Skeletal muscle cell (primary cell): ENCODE measurements at places on chromosomes 7 and 10.

- DNase-seq: no peak
Measured at GRCh38 chr7:142739923-142740492, 9.3 kb upstream of the PRSS1 start.

GRCh38 chr7:66140924-66141323 lies 26.3 kb downstream of the CRCP start:
- no peak for DNase-seq

DNA sequence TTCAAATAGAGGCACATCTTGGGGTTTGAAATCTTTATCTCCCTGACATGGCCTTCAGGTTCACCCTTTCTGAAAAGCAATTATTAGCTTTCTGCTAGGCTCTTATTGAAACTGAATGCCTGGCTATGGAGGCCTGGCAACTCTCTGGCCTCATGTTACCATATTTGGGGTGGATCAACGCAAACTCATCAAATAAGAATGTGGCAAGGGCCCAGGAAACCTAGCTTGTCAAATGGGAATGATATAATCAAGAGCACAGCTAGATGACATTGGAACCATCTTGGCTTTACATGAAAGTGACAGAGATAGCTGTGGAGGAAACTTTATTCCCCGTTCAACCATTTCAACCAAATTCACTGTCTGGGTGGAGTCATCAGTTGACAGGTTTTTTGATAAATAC lies 202.8 kb upstream of the SMIM30 start:
- DNase-seq: no peak

DNA sequence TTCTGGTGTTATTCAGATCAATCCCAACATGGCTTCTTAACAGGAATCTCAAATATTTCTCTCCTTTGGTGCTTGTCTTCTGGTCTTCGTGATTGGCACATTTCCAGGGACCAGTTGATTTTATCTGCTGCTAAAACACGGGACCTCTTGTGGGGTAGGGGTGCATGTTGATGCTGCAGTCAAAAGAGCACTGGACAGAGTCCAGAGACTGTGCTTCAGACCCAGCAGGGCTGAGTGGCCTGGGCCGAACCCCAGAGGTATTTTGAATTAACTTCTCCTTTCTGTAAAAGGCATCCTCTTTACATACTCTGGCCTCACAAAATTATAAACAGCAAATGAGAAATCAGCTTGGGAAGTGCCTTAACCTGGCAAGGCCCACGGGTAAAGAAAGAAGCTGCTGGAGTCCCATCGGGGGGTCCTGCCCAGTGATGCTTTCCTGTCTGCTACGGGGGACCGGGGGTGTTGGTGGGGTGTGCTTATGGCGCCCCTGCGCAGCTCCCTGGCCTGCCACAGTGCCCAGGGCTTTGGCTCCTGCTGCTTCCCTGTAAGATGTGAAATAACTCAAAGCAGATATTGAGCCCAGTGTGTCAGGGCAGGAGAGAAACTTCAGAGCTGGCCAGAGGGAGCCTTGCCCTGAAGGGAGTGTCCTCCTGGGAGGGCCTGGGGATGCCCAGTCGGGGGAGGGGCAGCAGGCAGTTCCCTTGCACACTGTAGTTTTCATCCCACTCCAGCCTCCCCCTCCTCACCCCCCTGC lies 230.5 kb downstream of the TCF7L2 start:
- DNase-seq: no peak

GRCh38 chr10:124204726-124205125 lies 111.3 kb upstream of the CHST15 start:
- DNase-seq: no peak

- DNase-seq: no peak
Measured at GRCh38 chr10:49463605-49464004, 67.7 kb upstream of the DRGX start.

DNA sequence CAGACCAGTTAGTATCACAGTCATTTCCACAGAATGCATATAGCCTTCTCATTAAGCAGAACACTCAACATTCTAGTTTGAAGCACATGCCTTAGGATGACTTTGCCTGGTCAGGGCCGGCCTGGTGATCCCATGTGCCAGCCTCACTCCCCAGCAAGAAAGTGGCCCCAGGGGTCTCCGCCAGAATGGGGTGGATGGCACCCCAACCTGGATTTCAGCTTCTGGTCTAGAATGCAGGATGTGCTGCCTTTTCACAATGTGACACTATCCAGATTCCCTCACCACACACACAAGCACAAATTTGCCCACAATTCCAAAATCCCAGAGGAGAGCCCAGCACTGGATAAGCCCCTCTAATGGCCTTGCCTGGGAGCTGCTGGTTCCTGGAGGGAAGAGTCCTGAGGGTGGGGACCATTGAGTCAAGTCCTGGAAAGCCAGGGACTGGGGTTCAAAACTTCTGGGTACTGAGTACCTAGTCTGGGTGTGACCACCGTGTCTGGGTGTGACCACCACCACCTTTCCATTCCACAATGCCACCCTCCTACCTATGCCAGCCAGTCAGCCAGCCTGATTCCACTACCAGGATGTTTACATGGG lies 41.5 kb upstream of the GPAM start:
- DNase-seq: no peak

DNA sequence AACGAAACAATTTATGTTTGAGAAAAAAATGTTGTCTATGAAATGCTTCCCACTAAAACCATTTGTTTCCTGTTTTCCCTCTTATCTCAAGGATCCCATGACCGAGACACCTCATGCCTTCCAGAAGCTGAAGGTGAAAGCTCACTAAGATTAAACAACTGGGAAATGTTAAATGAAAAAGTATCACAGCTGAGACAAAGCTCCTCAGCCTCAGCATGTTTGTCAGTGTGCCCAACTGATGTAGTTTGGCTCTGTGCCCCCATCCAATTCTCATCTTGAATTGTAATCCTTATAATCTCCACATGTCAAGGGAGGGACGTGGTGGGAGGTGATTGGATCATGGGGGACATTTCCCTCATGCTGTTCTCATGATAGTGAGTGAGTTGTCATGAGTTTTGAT lies 327.3 kb downstream of the HTR7 start:
- no peak for DNase-seq

DNA sequence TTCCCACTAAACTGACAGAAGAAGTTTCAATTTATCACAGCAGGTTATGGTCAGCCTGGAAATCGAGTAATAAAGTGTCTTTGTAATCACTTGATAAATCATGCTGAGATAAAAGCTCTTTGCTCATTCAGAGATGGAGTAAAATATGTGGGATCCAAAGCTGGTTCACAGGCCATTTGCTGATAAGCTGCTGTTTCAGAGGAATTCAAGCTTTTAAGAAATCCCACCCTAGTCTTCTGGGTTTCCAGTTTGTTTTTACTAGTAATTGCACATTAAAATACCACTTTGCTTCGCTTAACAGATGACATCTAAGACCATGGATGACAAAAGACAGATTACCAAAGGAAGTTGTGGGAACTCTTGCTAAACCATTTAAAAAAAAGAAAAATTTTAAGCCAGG lies 37.4 kb upstream of the CDK6 start:
- no peak for DNase-seq

DNA sequence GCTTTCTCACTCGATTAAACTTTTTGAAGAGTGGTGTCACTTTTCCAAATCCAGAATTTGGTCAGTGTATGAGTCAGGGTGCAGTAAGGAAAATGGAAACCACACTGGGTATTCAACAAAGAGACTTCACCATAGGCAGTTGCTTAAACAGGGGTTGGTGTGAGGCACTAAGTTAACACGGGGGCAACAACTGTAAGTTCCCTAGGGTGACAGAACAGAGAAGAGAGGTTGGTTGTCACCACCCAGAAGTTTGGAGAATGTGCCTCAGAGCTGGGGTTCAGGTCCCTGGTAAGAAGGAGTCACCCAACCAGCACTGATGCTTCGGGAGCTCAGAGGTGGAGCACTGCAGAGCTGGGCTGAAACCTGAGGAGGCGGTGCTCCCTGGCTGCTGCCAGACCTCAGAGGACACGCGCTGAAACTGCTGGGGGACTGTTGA lies 170.4 kb downstream of the ARID5B start:
- no peak for DNase-seq

- no peak for DNase-seq
Measured at GRCh38 chr7:36075561-36075960, 77.5 kb upstream of the EEPD1 start.

DNA sequence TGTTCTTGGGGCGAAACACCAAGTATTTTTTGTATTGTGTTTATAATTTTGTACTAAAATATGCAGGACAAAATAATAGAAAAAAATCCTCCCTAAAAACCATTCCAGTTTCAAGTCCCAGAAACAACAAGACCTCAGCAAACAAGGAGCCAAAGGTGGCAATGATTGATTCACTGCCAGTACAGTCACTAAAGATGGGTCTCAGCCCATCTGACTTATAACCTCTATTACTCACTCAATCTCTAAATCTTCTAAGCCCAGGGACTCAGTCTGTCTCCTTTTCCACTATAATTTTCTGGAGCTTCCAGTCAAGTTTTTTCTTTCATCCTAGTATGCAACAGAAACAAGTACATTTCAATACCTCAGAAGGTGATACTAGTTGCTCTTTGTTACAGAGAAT lies 33.3 kb downstream of the SNX13 start:
- no peak for DNase-seq
